ENCODE measurements at places on chromosomes 2 and 18. TPM values are rescaled to one million over a fixed set of nuclear protein-coding genes. Genes with fewer than 3 reads are reported as not detected.

DNA sequence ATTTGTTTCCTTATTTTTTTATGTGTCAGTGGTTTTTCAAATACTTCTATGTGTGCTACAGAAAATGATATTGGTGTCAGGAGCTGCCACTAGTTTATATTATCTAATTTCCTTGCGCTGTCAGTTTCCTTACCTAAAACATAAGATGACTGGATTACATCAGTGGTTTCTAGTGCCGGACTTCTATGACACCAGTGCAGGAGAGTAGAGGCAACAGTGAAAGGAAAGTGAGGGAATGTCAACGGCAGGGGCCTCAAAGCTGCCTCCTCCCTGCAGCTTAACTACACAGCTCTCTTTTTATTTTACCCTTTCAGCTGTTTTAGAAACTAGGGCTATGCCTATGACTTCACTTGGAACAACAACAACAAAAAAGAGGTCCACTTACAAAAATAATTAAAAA lies 6.5 kb downstream of the ERBB4 start:
- no peak overlapping the region for H3K4me3 ChIP-seq
- H3K27me3 ChIP-seq = peaks cover 44% of the 10 kb centered on the region
- no peak for DNase-seq
- H3K36me3 ChIP-seq = no peaks in the 10 kb centered on the region
- no peak overlapping the region for H3K27ac ChIP-seq
- H3K4me1 ChIP-seq = peaks cover 17% of the 10 kb centered on the region

GRCh38 chr2:68879296-68879695 lies 8.1 kb upstream of the BMP10 start:
- no peaks in the 10 kb centered on the region for H3K27me3 ChIP-seq
- no peaks in the 10 kb centered on the region for H3K4me1 ChIP-seq
- H3K36me3 ChIP-seq = no peaks in the 10 kb centered on the region
- DNase-seq = no peak
- no peak overlapping the region for H3K27ac ChIP-seq
- no peak overlapping the region for H3K4me3 ChIP-seq

DNA sequence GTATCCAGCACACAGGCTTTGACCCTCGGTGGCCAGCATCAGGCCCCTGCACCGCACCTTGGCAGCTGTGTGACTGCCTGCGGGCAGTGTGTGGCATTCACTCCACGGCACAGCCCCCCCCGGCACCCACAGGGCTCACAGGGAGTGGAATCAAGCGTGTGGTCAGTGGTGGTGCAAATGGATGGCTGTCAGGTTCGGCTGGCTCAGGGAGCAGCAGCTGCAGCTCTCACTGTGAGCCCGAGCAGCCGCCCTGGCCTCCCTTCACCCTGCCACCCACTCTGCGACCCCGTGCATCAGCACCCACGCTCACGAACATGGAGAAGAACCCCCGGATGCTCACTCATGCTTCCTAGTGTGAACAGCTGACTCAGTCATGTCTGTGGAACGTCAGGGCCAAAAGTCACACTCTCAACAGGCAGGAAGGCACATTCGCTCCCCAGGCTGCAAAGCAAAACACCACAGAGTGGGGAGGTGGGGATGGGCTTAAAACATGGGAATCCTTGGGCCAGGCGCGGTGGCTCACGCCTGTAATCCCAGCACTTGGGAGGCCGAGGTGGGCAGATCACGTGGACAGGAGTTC lies 41.5 kb upstream of the GPC1 start:
- no peak overlapping the region for H3K4me3 ChIP-seq
- no peak overlapping the region for H3K27ac ChIP-seq
- H3K27me3 ChIP-seq = no peaks in the 10 kb centered on the region
- DNase-seq = no peak
- H3K4me1 ChIP-seq = no peaks in the 10 kb centered on the region

Gene FEV
- not detected for total RNA-seq

Gene IMMT
- 180 TPM for total RNA-seq

Gene CHMP3
- total RNA-seq = 178 TPM
